ENCODE measurements at places on chromosomes 2 and 18. TPM values are rescaled to one million over a fixed set of nuclear protein-coding genes. Genes with fewer than 3 reads are reported as not detected.

NR4A2 gene
- total RNA-seq: 9.7 TPM

CHRND gene
- not detected for total RNA-seq

CNTNAP5 gene
- not detected for total RNA-seq

ZSWIM2 gene
- total RNA-seq: not detected

DCDC2C gene
- total RNA-seq: not detected

CRYGC gene
- total RNA-seq: not detected

SERPINB10 gene
- total RNA-seq: not detected

NEUROD1 gene
- not detected for total RNA-seq

OST4 gene
- 344 TPM for total RNA-seq

HJURP gene
- total RNA-seq: 77.3 TPM

RNU2-63P gene
- 12.6 TPM for total RNA-seq

LOXHD1 gene
- 0.14 TPM for total RNA-seq

NYAP2 gene
- total RNA-seq: not detected

COLEC12 gene
- total RNA-seq: not detected

CDK5R2 gene
- total RNA-seq: not detected

BMP10 gene
- total RNA-seq: not detected

ABCA12 gene
- not detected for total RNA-seq

ZRANB3 gene
- 13.3 TPM for total RNA-seq

ECEL1 gene
- total RNA-seq: not detected

UGT1A10 gene
- not detected for total RNA-seq

SULT1C4 gene
- total RNA-seq: not detected

IL36B gene
- not detected for total RNA-seq

ANKRD30BL gene
- total RNA-seq: not detected

RPL37A gene
- total RNA-seq: 3,400 TPM

KCNG2 gene
- not detected for total RNA-seq

NCK2 gene
- 98.5 TPM for total RNA-seq

EVX2 gene
- not detected for total RNA-seq

OTOS gene
- not detected for total RNA-seq

LIMS4 gene
- 0.62 TPM for total RNA-seq

SRD5A2 gene
- not detected for total RNA-seq

ALPG gene
- not detected for total RNA-seq
